NCI-H226 (cell line): ENCODE measurements at places on chromosomes 7 and 10.

DNA sequence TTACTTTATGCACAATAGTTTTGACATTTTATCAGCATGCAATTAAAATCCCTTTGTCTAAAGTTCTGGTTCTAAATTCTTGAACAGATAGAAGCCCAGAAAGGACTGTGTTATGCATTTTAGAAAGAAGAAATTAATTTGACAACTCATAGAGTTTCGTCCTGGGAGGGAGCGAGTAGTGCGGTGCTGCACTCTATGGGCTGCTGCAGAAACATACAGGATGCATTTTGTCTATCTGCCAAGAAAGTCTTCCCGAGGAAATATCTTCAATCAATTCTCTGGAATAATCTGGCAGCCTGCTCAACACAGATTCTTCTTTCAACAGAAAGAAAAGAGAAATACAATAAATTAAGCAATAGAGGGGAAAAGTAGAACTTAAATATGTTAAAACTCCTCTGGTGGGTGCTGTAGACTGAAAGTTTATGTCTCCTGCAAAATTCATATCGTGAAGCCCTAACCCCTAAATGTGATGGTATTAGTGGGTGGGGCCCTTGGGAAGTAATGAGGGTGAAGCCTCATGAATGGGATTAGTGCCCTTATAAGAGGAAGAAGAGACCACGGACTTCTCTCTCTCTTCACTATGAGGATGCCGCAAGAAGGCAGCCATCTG lies 39.0 kb upstream of the IFRD1 start:
- DNase-seq = no peak

GRCh38 chr7:121475806-121476205 lies 79.7 kb upstream of the FAM3C start:
- DNase-seq = no peak

GRCh38 chr10:53108317-53108934 lies 335.8 kb upstream of the MBL2 start:
- DNase-seq = no peak

GRCh38 chr10:32273336-32273735 lies 73.6 kb downstream of the EPC1 start:
- no peak for DNase-seq

DNA sequence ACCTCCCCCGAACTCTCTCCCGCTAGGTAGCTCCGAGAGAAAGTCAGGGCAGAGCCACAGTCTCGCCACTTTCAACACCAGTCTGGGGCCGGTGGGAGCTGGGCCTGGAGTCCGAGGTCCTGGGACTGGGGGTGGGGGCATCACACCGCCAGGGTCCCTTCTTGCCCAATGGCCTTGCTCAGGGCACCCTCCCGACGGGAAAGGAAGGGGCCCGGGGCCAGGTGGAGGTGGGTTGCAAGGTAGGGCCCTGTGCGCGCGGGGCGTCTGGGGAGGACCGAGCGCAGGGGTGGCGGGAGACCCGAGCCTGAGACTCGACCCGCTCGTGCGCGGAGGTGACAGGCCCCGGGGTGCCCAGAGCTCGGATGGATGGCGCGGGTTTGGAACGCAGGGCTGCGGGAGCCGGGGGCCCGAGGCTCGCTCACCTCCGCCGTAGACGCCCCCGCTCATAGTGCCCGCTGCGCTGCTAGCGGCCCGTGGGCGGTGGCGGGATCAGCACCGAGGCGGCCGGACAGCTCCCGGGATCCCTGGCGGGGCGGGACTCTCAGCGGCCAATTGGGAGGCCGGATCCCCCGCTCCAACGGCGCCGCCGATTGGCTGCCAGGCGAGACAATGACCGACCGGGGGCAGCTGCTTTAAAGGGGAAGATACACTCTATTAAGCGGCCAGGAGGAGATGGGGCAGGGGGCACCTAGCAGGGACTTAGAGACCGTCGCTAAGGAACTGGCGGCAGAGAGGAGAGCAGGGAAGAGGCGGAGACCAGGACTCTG lies at the start of gene ACTL6B:
TSS of gene ACTL6B (minus strand) at position 541 of the 767 bp plus-strand sequence. CDS start at position 447, 94 bp downstream.
- peak; percentile 26 for DNase-seq

- peak; percentile 14 for DNase-seq
Observed at GRCh38 chr7:158414486-158414961, 173.1 kb downstream of the PTPRN2 start.

GRCh38 chr10:68155615-68156210 lies 46.4 kb downstream of the MYPN start:
- DNase-seq = no peak
